T-helper 17 cell (primary cell): ENCODE measurements at places on chromosomes 4 and X.

- no peak overlapping the region for H3K27ac ChIP-seq
- DNase-seq: no peak
- no peaks in the 10 kb centered on the region for H3K27me3 ChIP-seq
- H3K4me1 ChIP-seq: no peaks in the 10 kb centered on the region
- H3K4me3 ChIP-seq: no peak overlapping the region
These were observed 255.7 kb downstream of the TMEM47 start for GRCh38 chrX:34401411-34401810.

GRCh38 chr4:176500894-176501293 is 181.1 kb downstream of the SPCS3 start:
- DNase-seq: no peak
- H3K27me3 ChIP-seq: no peaks in the 10 kb centered on the region
- no peak overlapping the region for H3K4me3 ChIP-seq
- no peaks in the 10 kb centered on the region for H3K36me3 ChIP-seq
- H3K4me1 ChIP-seq: no peaks in the 10 kb centered on the region

DNA sequence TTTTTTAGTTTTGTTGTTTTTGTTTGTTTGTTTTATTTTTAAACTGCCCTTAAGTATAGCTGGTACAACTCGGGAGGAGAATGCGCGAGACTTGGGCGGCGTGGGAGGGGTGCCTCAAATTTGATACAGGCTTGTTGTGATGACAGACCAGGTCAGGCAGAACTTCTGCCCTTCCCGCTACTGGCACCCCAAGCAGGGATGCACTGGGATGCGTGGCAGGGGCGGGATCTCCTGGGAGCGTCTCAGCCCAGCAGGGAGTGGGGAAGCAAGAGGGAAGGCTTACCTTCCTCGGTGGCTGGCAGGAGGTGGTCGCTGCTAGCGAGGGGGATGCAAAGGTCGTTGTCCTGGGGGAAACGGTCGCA is 851 bp downstream of the SFRP2 start:
- peaks cover 27% of the 10 kb centered on the region for H3K4me1 ChIP-seq
- H3K27me3 ChIP-seq: peaks cover 84% of the 10 kb centered on the region
- no peak for DNase-seq
- no peak overlapping the region for H3K27ac ChIP-seq
- peaks cover 13% of the 10 kb centered on the region for H3K36me3 ChIP-seq

GRCh38 chrX:45142185-45142584 is 58.5 kb downstream of the DIPK2B start:
- no peak overlapping the region for H3K4me3 ChIP-seq
- H3K36me3 ChIP-seq: peaks cover 2% of the 10 kb centered on the region
- no peaks in the 10 kb centered on the region for H3K27me3 ChIP-seq
- H3K27ac ChIP-seq: no peak overlapping the region
- DNase-seq: no peak
- H3K4me1 ChIP-seq: no peaks in the 10 kb centered on the region
